ENCODE measurements at places on chromosomes 5 and 9.

DNA sequence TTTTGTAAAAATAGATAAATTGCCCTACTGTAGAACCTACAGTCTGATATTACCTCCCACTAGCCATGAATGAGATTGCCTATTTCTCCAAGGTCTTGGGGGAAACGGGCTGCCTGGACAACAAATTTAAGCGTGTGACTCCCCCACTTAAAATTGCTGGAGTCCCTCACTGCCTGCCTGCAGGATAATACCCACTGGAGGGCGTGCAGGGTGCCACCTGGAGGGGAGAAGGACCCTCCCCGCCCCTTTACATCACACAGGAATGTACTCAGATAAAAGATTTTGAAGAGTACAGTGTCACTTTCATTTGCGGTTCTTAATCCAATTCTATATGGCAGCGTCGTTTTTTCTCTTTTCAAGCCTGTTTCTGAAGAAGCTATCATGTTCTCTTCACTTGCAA, 6.2 kb upstream of the TRIM7 start:
- DNase-seq: no peak

DNA sequence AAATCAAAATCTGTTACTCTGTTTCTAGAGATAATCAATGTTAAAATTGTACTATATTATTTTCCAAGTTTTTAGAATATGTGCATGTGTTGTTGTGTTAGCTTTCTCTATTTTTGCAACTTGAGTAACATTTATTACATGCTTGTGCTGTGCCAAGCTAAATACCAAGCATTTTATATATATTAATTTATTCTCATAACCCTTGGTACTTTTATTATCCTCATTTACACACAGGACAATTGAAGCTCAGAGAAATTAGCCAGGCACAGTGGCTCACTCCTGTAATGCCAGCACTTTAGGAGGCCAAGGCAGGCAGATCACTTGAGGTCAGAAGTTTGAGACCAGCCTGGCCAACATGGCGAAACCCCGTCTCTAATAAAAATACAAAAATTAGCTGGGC, 254.0 kb upstream of the DMRT1 start:
- no peak for DNase-seq

DNA sequence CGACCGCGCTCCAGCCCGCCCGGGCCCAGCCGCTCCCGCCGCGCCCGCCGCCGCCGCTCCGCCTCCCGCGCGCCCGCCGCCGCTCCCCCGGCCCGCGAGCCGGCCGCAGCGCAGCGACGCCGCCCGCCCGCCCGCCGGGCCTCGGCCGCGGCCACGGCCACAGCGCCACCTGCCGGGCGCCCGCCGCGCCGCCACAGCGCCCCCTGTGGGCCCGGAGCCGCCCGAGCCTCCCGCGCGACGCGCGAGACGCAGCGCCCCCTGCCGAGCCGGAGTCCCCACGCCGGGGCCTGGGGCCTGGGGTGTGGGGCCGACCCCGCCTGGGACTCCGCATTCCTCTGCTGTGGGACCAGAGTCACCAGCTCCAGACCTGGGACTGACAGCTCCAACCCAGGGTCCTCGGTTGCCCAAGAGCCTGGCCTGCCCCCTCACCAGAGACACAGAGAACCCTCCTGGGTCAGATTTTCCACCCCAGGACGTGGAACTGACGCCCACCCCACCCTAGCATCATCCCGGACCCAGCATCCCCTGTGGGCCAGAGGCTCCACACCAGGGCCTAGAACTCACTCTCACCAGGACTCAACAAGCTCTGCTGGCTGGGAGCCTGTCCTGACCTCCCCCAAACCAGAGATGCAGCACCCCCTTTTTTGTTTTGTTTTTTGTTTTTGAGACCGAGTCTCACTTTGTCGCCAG, at the start of gene RAPGEF1:
Gene RAPGEF1, minus strand, starts transcription at position 118 of the 690 bp plus-strand sequence. CDS start 246 bp downstream, outside the sequence.
- DNase-seq: peak; percentile 66

GRCh38 chr9:136010615-136011361, 49.6 kb upstream of the UBAC1 start:
- no peak for DNase-seq

DNA sequence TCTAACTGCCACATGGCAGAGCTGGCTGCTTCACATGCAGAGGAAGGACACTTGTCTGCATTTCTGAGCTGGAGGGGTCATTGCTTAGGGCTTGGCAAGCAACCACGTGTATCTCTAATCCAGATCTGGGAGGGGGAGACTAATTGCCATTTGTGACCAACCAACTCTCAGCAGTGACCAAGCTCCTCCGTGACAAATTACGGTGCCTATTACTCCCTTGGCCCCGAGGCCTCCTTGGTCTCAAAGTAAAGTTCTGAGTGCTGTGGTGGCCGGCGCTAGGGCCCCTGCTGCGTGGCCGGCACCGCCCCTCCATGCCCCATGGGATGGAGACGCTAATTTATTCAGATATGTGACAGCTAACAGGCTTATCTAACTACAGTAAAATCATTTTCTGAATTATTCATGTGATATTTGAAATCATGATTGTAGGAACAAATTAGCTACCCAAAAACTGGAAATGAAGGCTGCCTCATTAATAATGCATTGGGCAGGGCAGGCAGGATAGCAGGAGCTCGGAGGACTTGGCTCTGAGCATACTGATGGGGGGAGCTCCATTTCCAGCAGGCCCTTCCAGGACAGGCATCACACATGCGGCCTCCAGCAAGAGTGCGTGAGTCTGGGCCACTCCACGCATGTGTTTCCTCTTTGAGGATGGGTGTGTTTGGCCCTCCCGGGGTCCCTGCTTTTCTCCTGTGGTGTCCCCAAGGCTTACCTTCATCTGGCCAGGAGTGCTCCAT, 67.7 kb downstream of the C5orf15 start:
- no peak for DNase-seq

DNA sequence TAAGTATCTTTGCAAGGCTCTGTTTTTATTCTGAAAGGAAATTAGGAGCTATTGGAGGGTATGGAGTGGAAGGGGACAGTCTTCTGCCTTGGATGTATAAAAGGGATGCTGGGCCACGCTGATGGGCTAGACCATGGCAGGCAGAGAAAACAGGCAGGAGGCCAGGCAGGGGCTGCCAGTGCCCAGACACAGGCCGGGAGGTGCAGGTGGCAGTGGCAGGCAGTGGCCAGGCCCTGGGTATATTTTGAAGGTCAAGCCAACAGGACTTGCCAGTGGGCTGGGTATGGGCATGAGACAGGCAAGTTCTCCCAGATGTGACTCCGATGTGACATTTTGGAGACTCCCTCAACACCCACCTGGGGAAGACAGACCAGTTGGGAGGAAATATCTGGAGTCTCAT, 131.9 kb downstream of the KCNIP1 start:
- no peak for DNase-seq

Data from stimulated activated CD8-positive, alpha-beta memory T cell treated with anti-CD3 and anti-CD28 coated beads, Interleukin-4, amount 100 ng/mL, for 1 hour (primary cell).